ENCODE measurements at places on chromosomes 13 and 19. TPM values are rescaled to one million over a fixed set of nuclear protein-coding genes. Genes with fewer than 3 reads are reported as not detected.

BICRA gene
- 10.8 TPM for total RNA-seq

GPR4 gene
- total RNA-seq = 5.1 TPM

RRAS gene
- 188 TPM for total RNA-seq

UBL3 gene
- 24.4 TPM for total RNA-seq

CATSPERD gene
- not detected for total RNA-seq

CCL25 gene
- total RNA-seq = not detected

ZNF524 gene
- 26.4 TPM for total RNA-seq

CYP2B6 gene
- total RNA-seq = not detected

SSC5D gene
- 4.3 TPM for total RNA-seq

ELAVL3 gene
- not detected for total RNA-seq

SERP2 gene
- 3.9 TPM for total RNA-seq

TUBB4A gene
- not detected for total RNA-seq

CHAF1A gene
- total RNA-seq = 5.8 TPM

DNA sequence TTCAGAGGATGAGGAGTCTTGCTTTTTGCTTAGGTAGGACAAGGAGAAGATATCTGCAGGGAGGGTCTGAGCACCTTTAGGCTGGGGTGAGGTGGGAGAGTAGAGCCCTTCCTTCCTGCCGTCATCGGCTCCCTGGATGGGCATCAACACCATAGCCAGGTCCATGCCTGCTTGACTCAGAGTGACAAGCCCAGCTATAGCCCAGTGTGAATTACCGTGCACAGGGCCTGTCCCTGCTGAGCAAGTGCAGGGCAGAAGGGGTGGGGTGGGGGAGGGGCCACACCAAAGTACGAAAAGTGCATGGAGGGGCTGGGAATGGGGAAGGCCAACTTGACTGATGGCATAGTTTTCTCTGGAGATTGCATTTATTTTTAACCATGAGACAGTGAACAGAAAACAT lies 30.3 kb upstream of the RNF113B start:
- H3K27ac ChIP-seq = no peak overlapping the region
- no peaks in the 10 kb centered on the region for H3K36me3 ChIP-seq
- no peak for DNase-seq
- H3K4me1 ChIP-seq = peaks cover 7% of the 10 kb centered on the region
- no peak overlapping the region for H3K4me3 ChIP-seq

DNA sequence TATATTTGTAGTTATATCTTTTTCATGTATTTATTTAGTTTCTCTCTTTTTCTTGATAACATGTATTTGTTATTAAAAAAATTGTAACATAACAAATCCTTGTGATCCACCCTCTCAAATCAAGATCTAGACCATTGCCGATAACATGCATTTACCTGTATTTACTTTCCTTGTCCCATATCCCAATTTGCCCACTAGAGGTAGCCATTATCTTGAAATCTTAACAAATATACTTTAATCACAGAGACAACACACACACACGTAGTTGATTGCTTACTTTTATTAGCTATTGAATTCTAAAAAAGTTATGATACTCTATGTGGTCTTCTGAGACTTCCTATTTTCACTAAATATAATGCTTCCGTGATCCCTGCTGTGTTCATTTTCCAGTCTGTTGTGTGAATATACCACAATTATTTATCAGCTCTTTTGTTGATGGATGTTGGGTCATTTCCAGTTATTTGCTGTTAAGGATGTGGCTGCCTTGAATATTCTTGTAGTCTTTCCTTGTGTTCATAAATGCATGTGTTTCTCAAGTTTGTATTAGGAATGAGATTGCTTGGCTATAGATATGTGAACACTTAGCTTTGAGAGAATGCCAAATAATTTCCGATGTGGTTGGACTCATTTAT lies 31.3 kb upstream of the ZMYM2 start:
- H3K4me1 ChIP-seq = no peaks in the 10 kb centered on the region
- H3K27ac ChIP-seq = no peak overlapping the region
- no peaks in the 10 kb centered on the region for H3K36me3 ChIP-seq
- no peaks in the 10 kb centered on the region for H3K27me3 ChIP-seq

DNA sequence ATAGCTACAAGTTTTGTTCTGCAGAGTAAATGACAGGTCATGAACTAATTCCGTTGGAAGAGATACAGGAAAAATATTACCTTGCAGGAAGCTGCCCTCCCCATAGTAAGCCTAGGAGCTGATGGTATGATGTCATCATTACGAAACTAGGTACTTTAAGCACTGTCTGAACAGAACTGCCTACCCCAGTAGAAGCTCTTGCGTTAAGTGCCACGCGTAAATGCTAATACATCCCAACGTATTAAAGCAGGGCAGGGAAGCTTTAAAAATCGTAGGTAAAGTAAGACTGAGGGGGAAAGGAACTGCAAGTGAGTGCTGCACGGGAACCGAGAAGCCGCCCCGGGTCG lies 572 bp downstream of the UGGT2 start:
- peaks cover 3% of the 10 kb centered on the region for H3K4me1 ChIP-seq
- no peaks in the 10 kb centered on the region for H3K36me3 ChIP-seq
- peak overlapping the region; percentile 85 for H3K27ac ChIP-seq
- DNase-seq = no peak

DNA sequence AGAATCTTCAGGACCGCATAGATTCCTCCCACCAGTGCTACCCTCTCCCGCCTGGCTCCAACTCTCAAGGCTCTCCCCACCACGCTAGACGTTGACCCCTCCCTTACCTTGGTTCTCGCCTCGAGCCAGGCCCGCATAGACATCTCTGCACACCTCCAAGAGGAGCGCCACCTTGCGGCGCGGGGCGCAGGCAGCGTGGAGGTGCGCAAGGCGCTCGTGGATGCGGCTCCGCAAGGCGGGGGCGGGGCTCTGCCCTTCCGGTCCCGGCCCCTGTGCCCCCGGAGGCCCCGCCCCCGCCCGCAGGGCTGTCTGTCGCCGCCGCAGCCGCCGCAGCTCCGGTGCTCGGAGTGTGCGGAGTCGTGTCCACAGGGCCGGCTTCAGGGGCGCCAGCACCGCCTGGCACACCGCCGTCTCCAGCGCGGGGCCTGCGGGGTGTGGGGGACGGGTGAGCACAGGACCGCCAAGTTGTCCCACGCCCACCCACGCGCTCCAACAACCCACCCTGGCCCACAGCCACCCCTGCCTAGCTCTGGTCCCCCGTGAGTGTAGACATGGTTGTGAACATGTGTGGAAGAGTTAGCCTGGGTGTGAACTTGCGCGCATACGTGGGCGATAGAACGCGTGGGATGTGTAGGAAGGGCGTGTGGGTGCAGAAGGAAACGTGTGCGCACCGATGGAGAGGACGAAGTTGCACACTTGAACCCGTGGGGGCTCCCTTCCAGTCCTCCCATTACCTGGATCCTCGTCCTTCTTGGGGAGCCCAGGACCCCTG lies 8.1 kb downstream of the RINL start:
- DNase-seq = no peak
- H3K27ac ChIP-seq = no peak overlapping the region
- peaks cover 10% of the 10 kb centered on the region for H3K4me1 ChIP-seq
- H3K36me3 ChIP-seq = no peaks in the 10 kb centered on the region
- peak overlapping the region; percentile 69 for H3K4me3 ChIP-seq

- no peaks in the 10 kb centered on the region for H3K27me3 ChIP-seq
- no peak overlapping the region for H3K27ac ChIP-seq
- no peak overlapping the region for H3K4me3 ChIP-seq
- no peaks in the 10 kb centered on the region for H3K4me1 ChIP-seq
- H3K36me3 ChIP-seq = no peaks in the 10 kb centered on the region
- no peak for DNase-seq
Measured at GRCh38 chr13:91052876-91053275, 294.6 kb upstream of the MIR17HG start.

- H3K4me1 ChIP-seq = peaks cover 7% of the 10 kb centered on the region
- peak; percentile 7 for DNase-seq
- no peaks in the 10 kb centered on the region for H3K27me3 ChIP-seq
Measured at GRCh38 chr13:43879755-43880181, at the start of gene LACC1. Gene LACC1 (plus strand): TSS chr13:43879904. CDS start chr13:43880986, 1,082 bp downstream.

GRCh38 chr19:14318873-14319272 lies 62.4 kb upstream of the ADGRE5 start:
- no peaks in the 10 kb centered on the region for H3K27me3 ChIP-seq
- no peaks in the 10 kb centered on the region for H3K4me1 ChIP-seq
- no peak for DNase-seq
- no peaks in the 10 kb centered on the region for H3K36me3 ChIP-seq

- H3K4me1 ChIP-seq = no peaks in the 10 kb centered on the region
- DNase-seq = no peak
- no peaks in the 10 kb centered on the region for H3K36me3 ChIP-seq
- no peak overlapping the region for H3K4me3 ChIP-seq
Measured at GRCh38 chr19:29321116-29321515, 108.2 kb upstream of the UQCRFS1 start.

GRCh38 chr13:53004573-53004972 lies 24.0 kb upstream of the OLFM4 start:
- H3K27ac ChIP-seq = no peak overlapping the region
- no peaks in the 10 kb centered on the region for H3K36me3 ChIP-seq
- H3K4me1 ChIP-seq = no peaks in the 10 kb centered on the region
- H3K27me3 ChIP-seq = no peaks in the 10 kb centered on the region

DNA sequence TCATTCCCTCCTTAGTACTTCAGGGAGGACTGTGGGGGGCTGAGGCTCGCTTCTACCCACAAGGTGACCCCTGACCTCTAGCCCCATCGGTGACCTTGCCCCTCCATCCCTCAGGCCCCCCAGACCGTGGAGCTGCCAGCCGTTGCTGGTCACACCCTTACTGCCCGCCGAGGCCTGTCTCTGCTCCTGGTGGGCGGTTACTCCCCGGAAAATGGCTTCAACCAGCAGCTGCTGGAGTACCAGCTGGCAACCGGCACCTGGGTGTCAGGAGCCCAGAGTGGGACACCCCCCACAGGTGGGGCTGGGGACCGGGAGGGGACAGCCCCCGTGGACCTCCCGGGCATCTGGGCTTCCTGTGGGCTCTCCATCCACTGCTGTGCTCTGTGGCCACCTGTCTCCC lies 31.9 kb downstream of the MEGF8 start:
- no peak overlapping the region for H3K4me3 ChIP-seq
- DNase-seq = no peak
- peaks cover 23% of the 10 kb centered on the region for H3K36me3 ChIP-seq
- H3K27ac ChIP-seq = no peak overlapping the region
- peaks cover 15% of the 10 kb centered on the region for H3K4me1 ChIP-seq
- H3K27me3 ChIP-seq = no peaks in the 10 kb centered on the region

- peak overlapping the region; percentile 38 for H3K4me3 ChIP-seq
- no peaks in the 10 kb centered on the region for H3K36me3 ChIP-seq
- peaks cover 62% of the 10 kb centered on the region for H3K4me1 ChIP-seq
- DNase-seq = no peak
- no peaks in the 10 kb centered on the region for H3K27me3 ChIP-seq
Measured at GRCh38 chr19:4373601-4374497, 26.5 kb downstream of the SH3GL1 start.

GRCh38 chr13:76091076-76091475 lies 454.9 kb downstream of the LMO7 start:
- no peaks in the 10 kb centered on the region for H3K27me3 ChIP-seq
- DNase-seq = no peak
- H3K4me3 ChIP-seq = no peak overlapping the region
- no peak overlapping the region for H3K27ac ChIP-seq

DNA sequence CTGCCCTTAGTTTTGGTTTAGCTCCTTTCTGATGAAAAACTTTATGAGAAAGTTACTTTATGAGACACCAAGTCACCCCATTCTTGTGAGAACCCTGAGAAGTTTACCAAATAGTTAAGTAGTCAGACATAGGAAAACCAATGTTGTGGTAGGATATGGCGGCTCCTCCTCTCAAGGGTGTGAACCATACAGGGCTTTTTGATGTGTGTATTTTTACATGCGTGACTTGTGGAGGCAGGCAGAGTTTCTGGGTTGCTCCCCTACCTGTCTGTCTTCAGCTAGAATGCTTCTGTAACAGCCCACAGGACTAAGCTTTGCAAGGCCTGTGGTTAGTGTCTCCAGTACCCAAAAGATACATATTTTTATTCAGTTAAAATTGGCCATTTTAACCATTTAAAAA lies 18.3 kb downstream of the UBAC2 start:
- DNase-seq = no peak
- H3K36me3 ChIP-seq = no peaks in the 10 kb centered on the region
- H3K27me3 ChIP-seq = no peaks in the 10 kb centered on the region

DNA sequence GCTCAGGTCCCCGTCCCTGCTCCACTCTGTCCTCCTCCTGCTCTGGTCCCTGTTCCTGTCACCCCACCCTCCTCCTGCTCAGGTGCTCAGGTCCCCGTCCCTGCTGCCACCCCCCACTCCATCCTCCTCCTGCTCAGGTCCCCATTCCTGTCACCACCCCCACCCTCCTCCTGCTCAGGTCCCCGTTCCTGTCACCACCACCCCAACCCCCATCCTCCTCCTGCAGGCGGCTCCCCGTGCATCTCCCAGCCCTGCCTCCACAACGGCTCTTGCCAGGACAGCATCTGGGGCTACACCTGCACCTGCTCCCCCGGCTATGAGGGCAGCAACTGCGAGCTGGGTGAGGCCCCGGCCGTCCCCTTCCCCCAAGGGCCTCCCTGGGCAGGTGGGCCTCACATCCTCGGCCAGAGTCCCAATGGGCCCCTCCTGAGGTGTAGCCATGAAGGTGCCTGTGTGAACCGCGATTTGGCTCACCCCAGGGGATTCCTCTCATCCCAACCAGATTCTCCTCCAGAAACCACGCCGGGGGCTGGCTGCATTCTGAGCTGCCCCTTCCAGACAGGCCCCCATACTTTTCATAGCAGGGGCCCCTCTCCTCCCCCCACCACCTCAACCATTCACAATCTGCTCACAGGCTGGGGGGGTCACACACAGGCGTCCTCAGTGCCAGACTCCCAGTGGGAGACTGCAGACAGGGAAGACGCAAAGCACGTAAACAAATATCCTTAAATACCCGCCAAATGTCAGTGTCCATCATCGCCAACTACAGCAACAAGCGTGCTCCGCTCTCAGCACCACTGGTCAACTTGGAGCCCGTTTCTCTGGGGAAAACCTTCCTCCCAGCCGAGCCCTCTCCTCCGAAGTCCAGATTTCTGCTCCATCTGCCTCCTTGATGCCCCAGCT lies 4.6 kb downstream of the PROZ start:
- H3K27me3 ChIP-seq = no peaks in the 10 kb centered on the region
- no peak overlapping the region for H3K4me3 ChIP-seq
- no peaks in the 10 kb centered on the region for H3K4me1 ChIP-seq

DNA sequence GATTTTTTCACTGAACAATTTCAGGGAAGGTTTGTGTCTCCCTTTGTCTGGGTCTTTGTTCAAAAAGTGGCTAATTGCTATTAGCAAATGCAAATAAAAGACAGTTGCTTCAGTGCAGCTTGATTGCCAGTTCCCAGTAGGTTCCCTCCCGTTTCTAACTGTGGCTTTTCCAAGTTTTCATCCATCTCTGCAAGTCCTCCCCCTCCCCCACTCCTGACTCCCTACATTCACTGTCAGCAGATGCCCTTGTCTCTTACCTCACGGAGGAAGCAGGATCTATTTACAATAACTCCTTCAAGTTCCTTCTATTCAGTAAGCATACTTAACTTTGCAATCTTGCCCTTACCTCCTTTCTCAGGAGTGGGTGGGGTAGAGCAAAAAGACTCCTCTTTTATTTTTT lies 55.4 kb upstream of the SCEL start:
- no peaks in the 10 kb centered on the region for H3K27me3 ChIP-seq
- no peaks in the 10 kb centered on the region for H3K36me3 ChIP-seq
- DNase-seq = no peak
- no peak overlapping the region for H3K27ac ChIP-seq
- H3K4me3 ChIP-seq = no peak overlapping the region

- H3K36me3 ChIP-seq = peaks cover 17% of the 10 kb centered on the region
- H3K4me1 ChIP-seq = peaks cover 33% of the 10 kb centered on the region
- H3K4me3 ChIP-seq = peak overlapping the region; percentile 100
- H3K27ac ChIP-seq = peak overlapping the region; percentile 87
- no peaks in the 10 kb centered on the region for H3K27me3 ChIP-seq
- no peak for DNase-seq
Measured at GRCh38 chr19:35267353-35267817, 1.4 kb upstream of the USF2 start.
